NCI-H526 treated with DMSO at 0.1 percent for 48 hours (cell line): ENCODE measurements at places on chromosomes 7 and 10.

GRCh38 chr7:40802497-40802896, 667.7 kb downstream of the SUGCT start:
- no peak for DNase-seq

- DNase-seq: no peak
Observed at GRCh38 chr10:133295426-133296320, 13.0 kb downstream of the TUBGCP2 start.

DNA sequence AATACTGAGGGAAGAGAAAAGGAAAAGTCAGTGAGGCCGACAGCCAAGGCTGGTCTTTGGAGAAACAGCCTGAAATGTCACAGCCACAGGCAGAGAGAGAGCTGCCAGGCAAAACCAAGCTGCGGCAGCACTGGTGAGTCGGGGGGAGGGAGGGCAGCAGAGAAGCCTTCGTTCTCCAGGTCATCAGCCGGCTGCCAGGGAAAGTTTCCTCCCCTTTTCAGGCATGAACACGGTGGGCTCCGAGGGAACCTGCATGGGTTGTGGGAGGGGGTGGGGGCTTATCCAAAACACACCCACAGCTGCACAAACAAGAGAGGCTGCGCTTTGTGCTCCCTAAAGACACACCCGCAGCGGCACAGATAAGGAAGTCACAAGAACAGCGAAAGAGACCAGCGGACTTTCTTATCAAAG, 62.3 kb upstream of the NKX6-2 start:
- no peak for DNase-seq

GRCh38 chr7:68420342-68421192, 1177.7 kb upstream of the AUTS2 start:
- no peak for DNase-seq

- DNase-seq: no peak
Observed at GRCh38 chr10:59434463-59435321, 72.3 kb upstream of the FAM13C start.

DNA sequence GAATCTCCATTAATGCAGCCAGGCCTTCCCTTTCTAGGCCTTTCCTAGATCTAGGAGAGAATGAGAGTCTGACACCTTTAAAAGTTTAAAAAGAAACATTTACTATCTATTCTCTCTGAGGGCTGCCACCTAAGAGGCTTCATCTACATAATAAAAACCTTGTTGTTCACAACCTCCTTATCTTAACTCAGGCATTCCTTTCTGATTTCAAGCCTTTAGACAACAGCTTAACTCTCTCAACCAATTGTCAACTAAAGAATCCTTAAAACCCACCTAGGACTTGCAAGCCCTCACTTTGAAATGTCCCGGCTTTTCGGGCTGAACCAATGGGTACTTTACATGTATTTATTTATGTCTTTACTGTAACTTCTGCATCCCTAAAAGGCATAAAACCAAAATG, 64.3 kb upstream of the RET start:
- DNase-seq: no peak

GRCh38 chr7:82699773-82700186, 256.2 kb upstream of the CACNA2D1 start:
- DNase-seq: no peak

GRCh38 chr10:28902215-28902614, 224.9 kb downstream of the BAMBI start:
- DNase-seq: no peak

GRCh38 chr7:114217026-114217806, 197.4 kb upstream of the FOXP2 start:
- no peak for DNase-seq

- DNase-seq: no peak
Observed at GRCh38 chr7:12926206-12926605, 238.8 kb downstream of the ARL4A start.

DNA sequence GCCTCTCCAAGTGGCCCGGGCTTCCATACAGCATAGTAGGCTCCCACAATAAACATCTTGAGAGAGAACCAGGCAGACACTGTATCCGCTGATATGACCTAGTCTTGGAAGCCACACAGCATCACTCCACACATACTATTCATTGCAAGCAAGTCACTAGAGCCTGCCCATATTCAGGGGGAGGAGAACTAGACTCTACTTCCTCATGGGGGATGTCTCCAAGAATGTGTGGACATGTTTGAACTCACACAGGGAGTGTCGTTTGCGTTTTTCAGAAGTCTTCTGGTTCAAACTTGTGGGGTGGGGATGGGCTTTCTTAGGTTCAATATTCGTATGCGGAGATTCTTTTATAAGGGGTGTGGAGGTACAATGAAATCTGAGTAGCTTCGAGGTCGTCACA, 232.6 kb upstream of the HABP2 start:
- DNase-seq: no peak

DNA sequence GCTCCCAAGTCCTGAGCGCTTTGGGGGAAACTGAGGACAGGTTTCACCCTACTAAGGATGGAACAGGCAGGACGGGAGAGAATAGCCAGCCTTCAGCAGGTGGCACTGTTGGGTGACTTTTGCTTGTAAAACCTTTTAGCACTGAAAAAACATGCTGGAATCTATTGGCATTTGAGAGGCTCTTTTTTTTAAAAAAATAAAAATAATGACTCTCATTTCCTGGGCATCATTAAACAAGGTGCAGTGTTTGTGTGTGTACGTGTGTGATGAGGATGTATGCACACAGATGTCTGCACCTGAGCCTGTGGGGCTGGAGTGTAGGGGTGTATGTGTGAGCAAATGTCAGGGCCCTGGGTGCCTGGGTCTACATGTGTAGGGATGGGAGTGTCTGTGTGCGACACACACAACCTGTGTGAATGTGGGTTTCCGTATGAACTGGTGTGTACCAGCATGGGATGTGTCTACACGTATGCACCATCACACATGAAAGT, 177.9 kb downstream of the RPS24 start:
- DNase-seq: peak; percentile 24

- no peak for DNase-seq
Observed at GRCh38 chr10:129812398-129812797, 151.7 kb downstream of the EBF3 start.

DNA sequence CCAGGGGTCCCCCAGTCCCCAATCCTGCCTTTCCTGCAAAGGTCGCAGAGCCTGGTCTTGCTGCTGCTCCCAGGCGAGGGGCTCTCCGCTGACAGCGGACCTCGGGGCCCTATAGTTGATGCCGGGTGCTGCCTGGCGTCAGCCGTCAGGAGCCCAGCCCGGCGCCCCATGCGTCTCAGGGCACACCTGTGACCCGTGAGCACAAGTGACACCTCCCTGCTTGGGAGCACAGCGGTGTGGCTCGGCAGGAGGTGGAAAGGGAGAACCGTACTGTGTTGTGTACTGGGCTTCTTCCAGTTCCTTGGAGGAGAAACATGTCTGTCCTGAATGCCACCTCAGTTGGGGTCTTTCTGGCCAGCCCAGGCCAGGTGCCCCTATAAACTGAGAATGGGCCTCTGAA, 56.7 kb downstream of the LHPP start:
- no peak for DNase-seq

DNA sequence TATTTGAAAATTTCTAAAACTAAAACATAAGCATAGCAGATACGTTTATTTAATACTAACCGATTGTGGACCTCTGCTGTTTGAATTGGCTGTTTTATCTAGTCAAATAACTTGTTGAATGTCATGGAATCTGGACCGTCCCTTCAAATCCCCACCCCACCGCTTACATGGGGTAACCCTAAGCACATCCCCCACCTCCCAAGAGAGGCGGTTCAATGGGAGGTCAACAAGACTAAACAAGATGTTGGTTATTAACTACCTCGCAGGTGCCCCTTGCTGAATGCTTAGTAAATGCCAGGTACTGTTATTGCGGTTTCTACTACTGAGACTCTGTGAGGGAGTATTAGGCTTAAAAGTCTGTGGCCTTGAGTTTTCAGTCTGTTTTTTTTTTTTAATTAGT, 70.9 kb downstream of the DAGLB start:
- no peak for DNase-seq

DNA sequence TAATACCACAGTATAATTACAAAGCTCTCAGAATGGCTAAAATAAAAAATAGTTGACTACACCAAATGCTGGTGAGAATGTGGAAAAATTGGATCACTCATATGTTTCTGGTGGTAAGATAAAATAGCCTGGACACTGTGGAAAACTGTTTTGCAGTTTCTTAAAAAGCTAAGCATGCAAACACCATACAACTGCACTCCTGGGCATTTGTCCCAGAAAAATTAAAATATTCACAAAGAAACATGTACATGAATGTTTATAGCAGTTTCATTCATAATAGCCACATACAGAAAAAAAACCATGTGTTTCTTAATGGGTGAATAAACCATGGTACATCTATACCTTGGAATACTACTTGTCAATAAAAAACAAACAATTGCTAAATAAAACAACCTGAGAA, 172.9 kb downstream of the AHR start:
- DNase-seq: no peak

- DNase-seq: peak; percentile 60
Observed at GRCh38 chr7:87797798-87798403, 78.3 kb downstream of the SLC25A40 start.
